ENCODE measurements at places on chromosomes 11 and 22.

GRCh38 chr11:24679821-24680351 is 183.0 kb downstream of the LUZP2 start:
- DNase-seq, result no peak

DNA sequence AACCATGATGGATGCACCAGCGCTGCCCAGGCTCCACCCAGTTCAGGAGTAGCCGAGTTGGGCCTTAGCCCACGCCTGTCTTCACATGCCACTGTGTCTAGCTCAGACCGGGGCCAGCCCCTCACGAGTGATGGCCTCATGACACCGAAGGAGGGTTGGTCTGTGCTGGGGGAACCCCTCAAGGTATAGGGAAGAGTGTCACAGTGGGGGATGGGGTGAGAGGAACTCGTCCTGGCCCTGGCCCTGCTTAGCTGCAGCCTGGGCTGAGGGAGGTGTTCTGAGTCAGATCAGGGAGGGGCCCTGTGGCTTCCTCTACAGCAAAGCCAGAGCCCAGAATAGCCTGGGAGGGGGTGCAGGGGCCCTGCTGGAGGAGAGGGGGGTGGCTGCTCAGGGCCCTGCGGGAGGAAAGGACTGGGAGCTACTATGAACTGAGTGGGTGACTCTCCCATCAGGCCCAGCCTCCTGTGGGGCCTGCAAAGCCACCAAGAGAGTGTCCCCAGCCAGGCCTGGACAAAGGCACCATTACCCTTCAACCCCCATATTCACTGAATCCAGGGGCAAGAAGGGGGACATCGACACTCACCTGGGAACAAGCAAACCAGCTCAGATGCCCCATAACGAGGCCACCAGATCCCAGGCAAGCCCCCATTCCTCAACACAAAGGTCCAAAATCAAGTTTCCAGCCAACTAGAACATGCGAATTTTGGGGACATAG is 41.2 kb downstream of the IGLL5 start:
- no peak for DNase-seq

DNA sequence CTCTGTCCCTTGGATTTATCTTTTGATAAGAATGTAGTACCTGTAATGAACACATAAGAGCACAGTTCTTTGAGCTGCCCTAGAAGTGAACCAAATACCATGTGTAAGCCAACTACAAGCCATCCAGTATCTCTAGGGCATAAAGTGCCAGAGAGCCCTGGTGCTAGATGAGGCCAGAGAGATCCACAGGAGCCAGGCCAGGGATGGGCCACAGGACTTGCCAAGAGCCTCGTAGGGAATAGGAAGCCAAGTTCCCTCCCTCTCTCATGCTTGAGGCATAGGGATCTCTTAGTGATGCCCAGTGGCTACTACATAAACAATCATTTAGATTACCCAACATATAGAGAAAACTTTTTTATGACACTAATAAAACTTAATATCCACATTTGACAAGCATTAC is 64.8 kb upstream of the FAR1 start:
- DNase-seq, result no peak

- no peak for DNase-seq
These were observed 10.8 kb upstream of the COMT start for GRCh38 chr22:19930551-19931486.
